ENCODE measurements at places on chromosomes 11 and 22. TPM values are rescaled to one million over a fixed set of nuclear protein-coding genes. Genes with fewer than 3 reads are reported as not detected.

Gene MMP11
- 0.68 TPM for polyA plus RNA-seq

Gene NXPE4
- not detected for polyA plus RNA-seq

Gene PAX6
- not detected for polyA plus RNA-seq

DNA sequence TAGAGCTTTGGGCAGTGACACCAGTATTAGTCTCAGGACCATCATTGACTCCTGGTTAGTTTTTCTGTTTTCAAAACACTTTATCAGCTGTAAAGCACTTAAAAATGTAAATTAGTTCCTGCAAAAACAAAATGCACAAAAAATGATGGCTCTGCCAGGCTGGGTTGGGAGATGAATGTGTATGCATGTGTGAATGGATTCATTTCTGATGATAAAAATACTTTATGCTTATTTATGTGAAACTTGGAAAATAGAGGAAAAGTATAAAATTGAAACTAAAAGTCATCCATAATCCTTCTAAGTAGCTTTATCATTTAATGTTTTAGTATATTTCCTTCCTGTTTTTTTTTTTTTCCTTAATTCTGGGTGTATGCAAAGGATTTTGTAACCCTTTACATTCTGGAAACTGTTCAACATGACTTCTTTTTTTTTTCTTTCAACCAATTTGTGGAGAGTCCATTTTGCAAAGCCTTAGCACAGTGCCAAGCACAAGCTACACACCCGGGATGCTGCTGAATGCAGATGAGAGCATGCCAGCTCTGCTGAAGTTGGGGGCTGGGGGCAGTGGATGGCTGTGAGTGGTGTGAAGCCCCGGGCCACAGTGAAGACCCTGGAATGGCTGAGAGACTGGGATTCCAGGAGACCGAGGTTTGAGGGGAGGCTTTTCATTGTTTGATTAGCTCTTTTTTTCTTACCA lies 37.6 kb downstream of the PTPRJ start:
- DNase-seq: peak; percentile 28

DNA sequence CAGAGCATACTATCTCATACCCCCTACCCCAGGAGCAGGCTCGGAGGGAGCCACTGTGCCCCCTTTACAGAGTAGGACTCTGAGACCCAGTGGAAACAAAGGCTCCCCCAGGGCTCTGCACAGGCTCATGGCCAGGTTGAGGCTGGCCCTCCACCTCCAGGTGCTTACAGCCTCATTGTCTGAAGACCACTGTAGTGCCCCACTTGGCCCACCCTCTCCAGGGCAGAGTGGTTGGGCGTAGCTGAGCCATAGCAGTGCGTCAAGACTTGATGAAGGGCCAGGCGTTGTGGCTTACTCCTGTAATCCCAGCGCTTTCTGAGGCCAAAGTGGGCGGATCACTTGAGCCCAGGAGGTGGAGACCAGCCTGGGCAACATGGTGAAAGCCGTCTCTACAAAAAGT lies 1.7 kb downstream of the ANKRD13D start:
- DNase-seq: no peak

GRCh38 chr11:118342503-118343161 lies at the start of gene CD3D:
Gene CD3D, minus strand, starts transcription at chr11:118342705. Its CDS starts 98 bp downstream, at chr11:118342607.
- no peak for DNase-seq
